ENCODE measurements at places on chromosomes 13 and 19.

DNA sequence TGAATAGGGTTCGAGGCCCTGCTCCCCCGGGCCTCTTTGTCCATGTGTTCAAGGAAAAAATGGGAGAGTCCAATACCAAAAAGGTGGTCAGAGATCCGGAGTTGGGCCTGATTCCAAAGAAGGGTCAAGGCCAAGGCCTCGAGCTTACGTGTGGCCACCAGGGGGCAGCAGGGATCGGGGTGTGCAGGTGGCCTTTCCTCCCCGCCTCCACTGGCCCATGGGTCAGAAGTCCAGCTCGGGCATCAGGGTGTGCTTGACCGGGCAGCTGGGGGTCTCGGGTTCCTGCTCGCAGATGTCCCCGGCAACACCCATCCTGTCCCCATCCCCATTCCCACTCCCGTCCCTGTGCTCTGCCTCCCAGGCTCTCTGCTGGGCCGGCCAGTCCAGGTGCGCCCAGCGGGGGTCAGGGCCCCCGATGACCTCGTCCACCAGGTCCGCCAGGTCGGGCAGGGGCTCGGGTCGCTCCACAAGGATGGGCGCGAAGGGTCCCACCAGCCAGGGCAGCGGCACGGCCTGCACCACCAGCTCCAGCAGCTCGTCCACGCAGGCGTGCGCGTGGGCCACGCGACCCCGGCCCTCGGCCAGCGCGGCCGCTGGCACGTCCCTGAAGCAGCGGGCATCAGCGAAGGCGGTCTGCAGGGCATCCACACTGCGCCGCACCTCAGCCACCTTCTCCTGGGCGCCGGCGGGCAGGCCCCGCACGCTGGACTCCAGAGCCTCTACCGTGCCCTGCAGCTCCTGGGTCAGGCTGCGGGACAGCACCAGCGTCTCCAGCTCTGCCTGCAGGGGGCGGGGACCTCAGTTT lies 5.2 kb upstream of the PLIN4 start:
- DNase-seq: no peak

- no peak for DNase-seq
Observed at GRCh38 chr13:79602936-79603335, 122.0 kb downstream of the NDFIP2 start.

- peak; percentile 8 for DNase-seq
Observed at GRCh38 chr13:102571075-102571474, 25.7 kb upstream of the TPP2 start.

GRCh38 chr13:26853323-26853722 lies 92.7 kb upstream of the GPR12 start:
- DNase-seq: peak; percentile 37

GRCh38 chr13:52776726-52777125 lies 37.1 kb upstream of the CNMD start:
- no peak for DNase-seq

- DNase-seq: no peak
Observed at GRCh38 chr13:47158593-47158992, 261.7 kb upstream of the HTR2A start.

- DNase-seq: no peak
Observed at GRCh38 chr13:107266657-107267056, 698.7 kb upstream of the ARGLU1 start.

DNA sequence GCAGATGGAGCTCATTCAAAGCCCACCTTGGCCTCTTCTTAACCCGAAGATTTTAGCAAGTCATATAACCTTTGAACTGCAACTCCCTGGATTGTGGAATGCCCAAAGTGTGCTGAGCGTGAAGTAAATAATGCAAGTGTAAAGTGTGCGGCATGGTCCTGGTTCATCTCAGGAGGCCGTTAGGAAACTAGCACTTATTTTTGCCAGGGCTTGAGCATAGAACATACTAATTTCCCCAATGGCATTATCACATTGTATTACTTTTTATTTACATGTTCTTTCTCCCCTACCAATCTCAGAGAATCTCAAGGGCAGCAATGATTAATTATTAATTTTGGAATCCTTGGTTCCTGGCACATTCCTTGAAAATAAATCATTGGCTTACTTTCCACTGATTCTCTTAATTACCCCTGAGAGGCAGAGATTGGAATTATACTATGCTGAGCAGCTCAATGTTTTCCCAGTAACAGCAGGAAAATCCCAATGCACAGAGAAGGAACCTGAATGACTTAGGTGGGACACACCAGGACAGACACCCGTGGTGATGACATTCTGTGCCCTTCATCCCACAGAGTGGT lies 128.8 kb upstream of the GJB6 start:
- no peak for DNase-seq

DNA sequence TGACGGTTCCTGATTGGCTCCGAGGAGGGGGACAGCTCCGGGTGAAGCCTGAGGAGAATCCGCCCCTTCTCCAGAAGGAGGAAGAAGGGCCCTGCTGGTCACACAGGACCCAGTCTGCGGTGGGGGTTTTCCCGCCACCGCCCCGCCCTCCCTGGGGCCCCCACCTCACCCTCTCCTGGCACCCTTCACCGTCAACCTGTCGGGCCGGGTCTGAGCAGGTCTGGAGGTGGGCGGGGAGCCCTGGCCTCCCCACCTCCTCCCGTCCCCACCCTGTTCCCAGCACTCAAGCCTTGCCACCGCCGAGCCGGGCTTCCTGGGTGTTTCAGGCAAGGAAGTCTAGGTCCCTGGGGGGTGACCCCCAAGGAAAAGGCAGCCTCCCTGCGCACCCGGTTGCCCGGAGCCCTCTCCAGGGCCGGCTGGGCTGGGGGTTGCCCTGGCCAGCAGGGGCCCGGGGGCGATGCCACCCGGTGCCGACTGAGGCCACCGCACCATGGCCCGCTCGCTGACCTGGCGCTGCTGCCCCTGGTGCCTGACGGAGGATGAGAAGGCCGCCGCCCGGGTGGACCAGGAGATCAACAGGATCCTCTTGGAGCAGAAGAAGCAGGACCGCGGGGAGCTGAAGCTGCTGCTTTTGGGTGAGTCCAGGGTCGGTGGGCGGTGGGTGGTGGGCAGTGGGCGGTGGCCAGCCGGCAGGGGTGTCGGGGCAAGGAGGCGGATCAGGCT lies at the start of gene GNA15:
Gene GNA15 (plus strand): TSS at position 73 of the 723 bp plus-strand sequence. CDS start 418 bp downstream, at position 491.
- no peak for DNase-seq

GRCh38 chr19:49150106-49150943 lies 4.9 kb downstream of the HRC start:
- peak; percentile 92 for DNase-seq

DNA sequence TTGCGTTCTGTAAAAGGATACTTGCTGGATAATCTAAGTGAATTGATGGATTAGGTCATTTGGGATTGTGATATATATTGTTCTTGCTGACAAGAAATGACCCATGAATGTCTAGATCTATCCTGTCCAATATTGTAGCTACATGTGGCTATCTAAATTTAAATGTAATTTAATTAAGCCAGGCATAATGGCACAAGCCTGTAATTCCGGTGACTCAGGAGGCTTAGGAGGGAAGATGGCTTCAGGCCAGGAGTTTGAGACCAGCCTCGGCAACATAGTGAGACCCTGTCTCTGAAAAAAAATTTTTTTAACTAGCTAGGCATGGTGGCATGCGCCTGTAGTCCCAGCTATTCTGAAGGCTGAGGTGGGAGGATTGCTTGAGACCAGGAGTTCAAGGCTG lies 39.3 kb upstream of the AKAP11 start:
- no peak for DNase-seq

GRCh38 chr13:86051134-86052103 lies 252.2 kb upstream of the SLITRK6 start:
- DNase-seq: no peak

DNA sequence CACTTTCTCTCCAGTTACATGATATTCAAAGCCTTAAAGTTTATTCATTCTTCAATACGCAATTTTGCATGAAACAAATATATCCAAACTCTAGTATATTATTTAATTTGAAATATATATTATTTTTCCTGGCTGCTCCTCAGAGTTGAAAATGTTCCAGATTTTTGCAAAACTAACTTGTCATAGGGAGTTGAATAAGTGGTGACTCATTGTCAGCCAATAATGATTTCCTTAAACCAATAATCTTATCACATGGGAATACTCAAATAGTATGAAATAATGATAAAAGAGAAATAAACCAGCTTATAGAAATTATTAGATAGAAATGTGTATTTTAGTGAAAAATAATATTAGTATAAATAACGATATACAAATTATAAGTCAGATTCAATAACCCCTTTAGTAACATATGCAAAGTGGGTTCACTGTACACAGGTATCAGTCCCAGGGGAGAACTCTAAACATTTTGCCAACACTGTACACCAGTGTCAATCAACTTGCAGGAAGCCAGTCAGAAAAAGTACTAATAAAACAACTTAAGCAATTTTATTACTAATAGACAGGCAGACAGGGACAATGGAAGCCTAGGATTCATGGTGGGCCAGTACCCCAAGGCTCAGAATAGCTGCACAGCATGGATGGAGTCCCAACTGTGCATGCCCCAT lies 222.6 kb upstream of the KLHL1 start:
- DNase-seq: no peak

DNA sequence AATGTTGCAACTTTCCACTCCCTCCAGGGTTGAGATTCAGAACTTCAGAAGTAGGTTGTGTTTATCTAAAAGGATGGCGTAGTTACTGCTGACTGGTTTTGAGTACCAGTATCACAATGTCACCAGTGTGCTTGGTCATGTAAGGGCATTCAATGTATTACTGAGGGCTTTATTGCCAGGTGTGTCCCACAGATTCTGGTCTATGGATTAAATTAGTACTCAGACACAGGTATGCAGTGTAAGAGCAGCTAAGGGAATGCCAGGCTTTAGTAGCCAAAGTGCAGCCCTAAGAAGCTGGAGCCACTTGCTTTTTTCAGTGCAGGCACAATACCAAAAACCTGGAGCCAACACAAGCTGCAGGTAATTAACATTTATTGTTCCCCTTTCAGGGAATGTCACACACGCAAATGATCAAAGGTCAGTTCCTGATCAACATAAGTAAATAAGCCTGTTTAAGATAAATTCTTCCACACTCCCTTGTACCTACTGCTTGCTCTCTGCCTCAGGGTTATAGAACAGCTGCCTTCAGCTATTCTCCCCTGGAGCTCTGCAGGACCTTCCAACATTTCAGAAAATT lies 130.1 kb upstream of the ZNF91 start:
- DNase-seq: no peak

GRCh38 chr19:28920269-28921066 lies 292.5 kb downstream of the UQCRFS1 start:
- no peak for DNase-seq

DNA sequence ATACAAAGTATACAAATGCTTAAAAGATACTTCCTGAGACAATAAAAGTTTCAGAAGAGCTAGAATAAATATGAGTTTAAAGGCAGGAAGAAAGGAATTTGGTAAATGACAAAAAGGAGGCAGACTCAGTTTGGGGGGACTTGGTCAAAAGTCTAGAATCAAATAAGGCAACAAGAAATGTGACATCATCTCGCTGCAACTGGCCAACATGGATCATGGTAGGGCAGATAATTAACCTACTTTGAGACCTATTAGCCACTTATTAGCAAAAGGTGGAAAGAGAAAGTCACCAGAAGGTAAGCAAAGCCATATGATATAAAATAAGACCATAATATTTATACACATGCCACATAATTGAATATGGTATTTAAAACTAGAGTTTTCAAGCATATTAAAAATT lies 5.3 kb downstream of the USP12 start:
- no peak for DNase-seq

GRCh38 chr19:17327654-17328516 lies 6.8 kb downstream of the ANO8 start:
- DNase-seq: no peak

DNA sequence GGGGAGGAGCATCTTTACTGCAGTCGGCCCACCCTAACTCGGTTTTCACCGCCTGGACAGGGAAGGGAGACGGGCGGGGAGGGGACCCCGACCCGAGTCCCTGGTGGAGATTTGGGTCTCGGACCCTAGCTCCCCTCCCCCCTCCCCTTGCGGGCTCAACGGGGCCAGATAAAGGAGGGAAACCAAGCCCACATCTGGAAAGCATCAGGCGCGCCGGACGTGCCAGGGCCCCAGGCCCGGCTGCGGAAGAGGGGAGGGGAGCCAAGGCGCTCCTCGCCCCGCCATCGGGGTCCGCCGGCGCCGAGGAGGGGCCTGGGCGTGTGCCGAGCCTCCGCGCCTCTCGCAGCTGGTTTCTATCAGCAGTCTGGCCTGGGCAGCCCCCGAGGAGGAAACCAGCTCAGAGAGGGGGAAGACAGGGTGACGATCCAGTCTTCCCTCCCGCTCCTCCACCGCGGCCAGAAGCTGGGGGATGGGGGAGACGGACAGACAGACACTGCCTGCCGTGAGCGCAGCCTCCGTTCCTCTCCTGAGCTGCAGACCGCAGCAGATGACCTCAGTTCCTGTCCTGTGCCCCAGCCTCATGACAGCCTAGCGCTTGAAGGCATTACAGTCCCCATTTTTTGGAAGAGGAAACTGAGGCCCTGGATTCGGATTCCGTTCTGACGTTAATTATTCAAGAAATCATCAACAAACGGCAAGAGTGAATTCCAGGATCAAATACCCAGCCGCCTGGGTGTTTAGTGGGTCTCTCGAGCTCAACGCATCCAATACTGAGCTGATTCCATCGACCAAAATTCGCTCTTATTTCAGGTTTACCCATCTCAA lies 3.6 kb upstream of the GNG8 start:
- DNase-seq: no peak

GRCh38 chr13:105599477-105600037 lies 935.9 kb downstream of the EFNB2 start:
- DNase-seq: no peak

DNA sequence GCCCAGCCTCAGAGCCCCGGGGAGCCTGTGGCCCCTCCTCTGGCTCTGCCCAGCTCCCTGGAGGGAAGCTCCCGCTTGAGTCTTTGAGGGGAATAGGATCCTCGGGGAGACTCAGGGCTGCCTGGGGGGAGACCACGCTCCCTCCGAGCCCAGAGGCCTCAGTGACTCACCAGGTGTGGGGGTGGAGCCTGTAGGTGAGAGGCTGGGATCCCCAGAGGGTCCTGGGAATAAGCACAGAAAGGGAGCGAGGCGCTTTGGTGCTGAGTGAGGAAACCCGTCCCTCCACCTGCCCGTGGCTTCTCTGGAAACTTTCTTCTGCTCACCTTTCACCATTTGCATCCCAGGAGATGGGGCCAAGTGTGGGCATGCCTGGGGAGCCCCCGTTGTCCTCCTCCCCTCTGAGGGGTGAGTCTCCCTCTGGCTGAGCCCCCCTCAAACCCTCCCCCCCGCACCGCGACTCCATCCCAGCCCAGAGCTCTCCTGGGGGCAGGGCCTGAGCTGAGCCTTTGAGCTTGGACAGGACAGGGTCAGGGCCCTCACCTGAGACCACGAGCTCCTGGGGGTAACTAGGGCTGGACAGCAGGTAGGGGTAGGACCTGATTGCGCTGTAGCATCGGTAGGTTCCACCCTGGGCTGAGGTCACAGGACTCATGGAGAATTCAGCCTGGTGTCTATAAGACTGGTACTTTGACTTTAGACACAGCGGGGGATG lies 2.7 kb downstream of the LILRB5 start:
- no peak for DNase-seq

DNA sequence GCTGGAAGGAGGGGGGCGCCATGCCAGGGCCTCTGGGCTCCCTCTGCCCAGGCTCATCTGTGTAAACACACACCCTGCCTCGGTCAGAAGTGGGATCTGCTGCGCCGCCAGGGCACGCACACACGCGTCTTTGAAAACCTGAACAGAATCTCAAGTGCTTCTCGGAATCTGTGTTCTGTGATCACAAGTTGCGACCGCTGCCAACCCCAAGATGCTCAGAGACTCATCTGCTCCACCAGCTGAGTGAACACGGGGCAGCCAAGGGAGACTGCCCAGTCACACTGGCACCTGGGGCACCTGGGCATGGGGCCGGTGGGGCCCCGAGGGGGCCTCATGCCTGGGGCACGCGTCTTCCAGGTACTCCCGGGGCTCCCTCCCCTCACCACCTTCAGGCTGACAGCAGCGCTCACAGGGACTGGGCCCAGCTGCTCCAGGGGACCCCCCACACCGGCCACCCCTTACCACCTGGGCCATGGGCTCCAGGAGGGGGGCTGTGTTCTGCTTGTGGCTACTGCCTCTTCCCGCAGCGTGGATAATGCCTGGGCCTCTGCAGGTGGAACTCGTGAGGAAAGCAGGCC lies 59.0 kb downstream of the KLF2 start:
- no peak for DNase-seq
